T-helper 22 cell (primary cell): ENCODE measurements at places on chromosomes 6 and 20.

GRCh38 chr6:73514746-73515110, 6.1 kb downstream of the EEF1A1 start:
- DNase-seq: no peak

GRCh38 chr6:26349964-26350857, 14.8 kb upstream of the BTN3A2 start:
- no peak for DNase-seq

DNA sequence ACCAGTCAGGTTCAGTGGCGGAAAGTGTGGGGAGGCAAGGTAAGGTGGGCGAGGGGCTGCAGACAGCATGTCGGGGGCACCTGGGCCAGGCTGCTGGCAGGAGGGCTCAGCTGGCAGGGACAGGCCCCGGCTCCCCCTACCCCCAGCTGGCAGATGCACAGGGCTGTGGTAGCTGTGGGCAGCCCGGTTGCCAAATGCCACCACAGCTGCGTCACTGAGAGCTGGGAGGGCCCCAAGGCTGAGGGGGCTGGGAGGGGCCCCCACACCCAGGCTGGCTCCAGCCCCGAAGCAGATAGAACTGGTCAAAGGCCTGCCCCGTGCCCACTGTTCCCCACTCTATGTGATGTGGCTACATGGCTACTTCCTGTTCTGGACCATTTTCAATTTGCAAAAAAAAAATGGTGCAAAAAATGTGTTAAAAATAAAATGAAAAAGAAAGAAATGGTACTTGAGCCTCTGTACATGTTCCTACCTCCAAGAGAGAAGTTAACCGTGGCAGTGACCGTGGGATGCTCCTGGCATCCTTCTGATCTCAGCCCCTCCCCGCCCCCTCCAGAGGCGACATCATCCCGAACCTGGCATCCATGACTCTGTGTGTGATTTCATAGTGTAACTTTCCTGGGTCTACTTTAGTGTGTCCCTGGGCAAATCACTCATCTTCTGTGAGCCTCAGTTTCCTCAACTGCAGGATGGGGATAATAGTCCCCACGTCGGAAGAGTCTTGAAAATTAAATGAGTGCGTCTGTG, 64.4 kb downstream of the UBE2V1 start:
- no peak for DNase-seq

DNA sequence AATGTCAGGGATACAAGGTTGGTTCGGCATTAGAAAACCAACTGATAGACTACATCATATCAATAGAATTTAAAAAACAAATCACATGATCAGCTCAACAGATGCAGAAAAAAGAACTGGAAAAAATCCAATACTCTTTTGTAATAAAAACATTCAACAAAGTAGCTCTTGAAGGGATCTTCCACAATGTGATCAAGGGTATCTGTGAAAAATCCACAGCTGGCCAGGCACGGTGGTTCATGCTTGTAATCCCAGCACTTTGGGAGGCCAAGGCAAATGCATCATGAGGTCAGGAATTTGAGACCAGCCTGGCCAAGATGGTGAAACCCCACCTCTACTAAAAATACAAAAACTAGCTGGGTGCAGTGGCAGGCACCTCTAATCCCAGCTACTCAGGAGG, 63.1 kb downstream of the ASCC3 start:
- DNase-seq: no peak

DNA sequence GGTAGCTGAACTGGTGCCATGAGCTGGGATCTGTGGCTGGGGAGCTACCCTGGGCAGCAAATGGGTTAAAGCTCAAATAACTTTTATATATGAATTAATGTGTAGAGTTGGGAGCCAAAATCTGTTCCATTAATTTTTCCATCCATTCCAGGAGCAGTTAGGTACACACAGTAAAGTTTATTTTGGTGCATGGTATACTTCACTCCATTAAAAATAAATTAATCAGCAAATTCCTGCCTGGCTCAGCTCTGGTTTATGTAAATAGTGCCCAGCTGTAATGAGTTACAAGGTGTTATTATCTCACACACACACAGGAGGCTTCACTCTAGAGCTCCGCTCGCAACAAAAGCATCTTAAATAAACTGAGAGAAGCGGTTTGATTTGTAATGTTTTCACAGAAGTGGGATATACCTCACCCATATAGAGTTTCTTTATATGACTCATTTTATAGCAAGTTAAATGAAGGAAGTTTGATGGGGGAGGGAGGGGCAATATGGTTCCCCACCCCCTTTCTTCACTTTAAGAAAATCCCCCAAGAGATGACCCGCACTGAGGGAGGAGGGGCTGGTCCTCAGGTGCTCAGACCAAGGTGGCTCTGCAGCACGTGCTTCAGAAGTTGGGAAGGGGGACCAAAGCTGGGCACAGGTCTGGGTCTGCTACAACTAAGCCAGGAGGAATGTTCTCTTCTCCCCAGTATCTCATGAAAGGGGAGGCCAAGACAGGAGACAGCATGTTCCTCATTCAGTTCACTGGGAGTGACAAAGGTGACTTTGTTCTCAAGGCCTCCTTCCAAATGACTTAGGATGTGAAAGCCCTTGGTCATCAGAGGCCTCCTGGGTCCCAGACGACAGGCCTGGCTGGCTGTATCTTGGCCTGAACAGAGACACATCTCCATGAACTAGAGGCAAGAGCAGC, 10.5 kb upstream of the FAM83C start:
- DNase-seq: no peak

- DNase-seq: no peak
Observed at GRCh38 chr6:7493866-7494265, 47.6 kb upstream of the DSP start.

- DNase-seq: no peak
Observed at GRCh38 chr6:167219967-167220512, 62.3 kb upstream of the GPR31 start.
